Fibroblast of lung (primary cell): ENCODE measurements at places on chromosomes 13 and 19. TPM values are rescaled to one million over a fixed set of nuclear protein-coding genes. Genes with fewer than 3 reads are reported as not detected.

- no peak for DNase-seq
Observed at GRCh38 chr13:95745752-95746151, 68.8 kb downstream of the DNAJC3 start.

DNA sequence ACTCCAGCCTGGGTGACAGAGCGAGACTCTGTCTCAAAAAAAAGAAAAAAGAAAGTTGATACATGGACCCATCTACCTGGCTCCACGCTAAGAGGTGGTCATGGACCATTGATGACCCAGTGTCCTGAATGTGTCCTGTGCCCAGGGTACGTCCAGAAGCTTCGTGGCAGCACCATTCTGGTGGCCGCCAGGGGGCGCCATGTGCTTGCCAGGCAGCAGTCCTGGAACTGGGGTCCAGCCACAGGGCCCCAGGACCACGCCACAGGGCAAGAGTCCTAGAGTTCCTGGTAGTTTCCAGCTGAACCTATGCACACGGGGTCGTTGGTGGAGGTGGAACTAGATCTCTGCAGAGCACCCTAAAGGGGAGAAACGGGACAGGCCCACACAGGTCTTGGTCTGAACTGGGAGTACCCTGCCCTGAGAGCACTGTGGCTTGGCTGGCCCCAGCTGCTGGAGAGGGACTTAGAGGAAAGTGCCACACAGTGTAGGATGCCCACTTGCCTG lies 19.9 kb upstream of the FBXO27 start:
- peak; percentile 49 for DNase-seq

DNA sequence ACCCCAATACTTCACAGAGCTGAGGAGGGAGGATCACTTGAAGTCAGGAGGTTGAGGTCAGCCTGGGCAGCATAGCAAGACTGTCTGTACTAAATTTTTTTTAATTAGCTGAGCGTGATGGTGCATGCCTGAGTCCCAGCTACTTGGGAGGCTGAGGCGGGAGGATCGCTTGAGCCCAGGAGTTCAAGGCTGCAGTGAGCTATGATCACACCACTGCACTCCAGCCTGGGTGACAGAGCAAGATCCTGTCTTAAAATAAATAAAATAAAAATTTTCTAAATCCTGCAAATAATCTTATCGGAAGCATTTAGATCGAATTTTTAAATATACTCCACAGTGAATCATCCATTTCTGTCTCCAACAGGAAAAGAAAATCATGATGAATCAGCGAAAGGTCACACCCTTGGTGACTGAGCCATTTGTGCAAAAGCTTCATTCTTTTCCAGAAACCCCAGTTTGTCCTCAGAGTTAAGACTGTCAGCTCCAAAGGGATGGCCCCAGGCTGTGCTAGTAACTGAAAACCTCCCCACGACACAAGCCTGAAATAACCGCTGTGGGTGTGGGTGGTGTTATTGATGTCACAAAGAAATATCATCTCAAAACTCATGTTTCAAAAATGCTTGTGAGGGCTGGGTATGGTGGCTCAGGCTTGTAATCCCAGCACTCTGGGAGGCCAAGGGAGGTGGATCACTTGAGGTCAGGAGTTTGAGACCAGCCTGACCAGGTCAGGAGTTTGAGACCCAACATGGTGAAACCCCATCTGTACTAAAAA lies 167.6 kb downstream of the PTPRS start:
- DNase-seq: peak; percentile 97

- no peak for DNase-seq
Observed at GRCh38 chr19:35552534-35553384, 7.3 kb downstream of the TMEM147 start.

DNA sequence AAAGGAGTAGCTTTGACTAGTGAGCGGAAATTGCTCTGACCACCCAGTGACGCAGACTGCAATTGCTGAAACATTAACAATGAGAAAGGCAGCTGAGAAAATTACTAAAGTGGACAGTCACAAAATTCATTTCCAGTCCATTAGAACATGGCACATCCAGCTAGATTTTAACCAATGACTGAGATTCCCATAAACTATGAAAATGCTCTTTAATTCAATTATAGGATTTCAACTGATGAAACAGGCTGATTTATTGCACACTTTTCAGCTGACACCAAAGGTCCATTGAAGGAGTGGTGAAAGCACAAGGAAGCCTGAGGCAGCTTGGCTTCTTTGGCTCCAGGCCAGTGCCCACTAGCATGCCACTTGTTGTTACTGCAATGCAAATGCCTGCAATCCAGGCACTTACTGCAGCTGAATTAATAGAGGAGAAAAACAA lies 933.4 kb downstream of the SLITRK6 start:
- peak; percentile 70 for DNase-seq

- DNase-seq: no peak
Observed at GRCh38 chr19:10669246-10669645, 15.1 kb downstream of the ILF3 start.

DNA sequence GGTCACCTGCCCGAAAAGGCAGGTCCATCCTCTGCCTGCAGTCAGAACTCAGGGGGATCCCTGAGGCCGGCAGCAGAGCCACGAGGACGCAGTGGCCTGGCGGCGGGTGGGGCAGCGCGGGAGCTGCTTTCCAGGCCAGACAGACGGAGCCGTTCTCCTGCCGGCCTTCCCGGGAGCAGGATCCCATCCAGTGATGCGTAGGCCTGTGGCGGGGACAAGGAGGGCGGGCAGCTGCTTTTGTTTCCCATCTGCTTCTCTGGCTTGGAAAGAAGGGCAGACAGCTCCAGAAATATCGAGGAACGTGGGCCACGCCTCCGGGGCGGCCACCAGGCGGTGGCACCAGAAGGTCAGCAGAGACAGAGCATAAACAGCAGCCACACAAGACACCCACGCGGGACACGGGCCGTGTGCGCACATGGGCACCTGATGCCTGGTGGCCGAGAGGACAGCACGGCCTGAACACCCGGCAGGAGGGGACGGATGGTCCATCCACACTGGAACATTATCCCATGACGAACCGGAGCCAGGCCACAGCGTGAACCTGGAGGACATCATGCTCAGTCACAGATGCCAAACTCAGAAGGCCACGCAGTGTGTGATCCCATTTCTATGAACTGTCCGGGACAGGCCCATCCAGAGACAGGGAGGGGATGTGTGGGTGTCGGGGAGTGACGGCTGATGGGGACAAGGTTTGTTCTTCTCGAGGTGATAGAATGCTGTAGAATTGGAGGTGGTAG lies 13.9 kb upstream of the MKNK2 start:
- no peak for DNase-seq

DNA sequence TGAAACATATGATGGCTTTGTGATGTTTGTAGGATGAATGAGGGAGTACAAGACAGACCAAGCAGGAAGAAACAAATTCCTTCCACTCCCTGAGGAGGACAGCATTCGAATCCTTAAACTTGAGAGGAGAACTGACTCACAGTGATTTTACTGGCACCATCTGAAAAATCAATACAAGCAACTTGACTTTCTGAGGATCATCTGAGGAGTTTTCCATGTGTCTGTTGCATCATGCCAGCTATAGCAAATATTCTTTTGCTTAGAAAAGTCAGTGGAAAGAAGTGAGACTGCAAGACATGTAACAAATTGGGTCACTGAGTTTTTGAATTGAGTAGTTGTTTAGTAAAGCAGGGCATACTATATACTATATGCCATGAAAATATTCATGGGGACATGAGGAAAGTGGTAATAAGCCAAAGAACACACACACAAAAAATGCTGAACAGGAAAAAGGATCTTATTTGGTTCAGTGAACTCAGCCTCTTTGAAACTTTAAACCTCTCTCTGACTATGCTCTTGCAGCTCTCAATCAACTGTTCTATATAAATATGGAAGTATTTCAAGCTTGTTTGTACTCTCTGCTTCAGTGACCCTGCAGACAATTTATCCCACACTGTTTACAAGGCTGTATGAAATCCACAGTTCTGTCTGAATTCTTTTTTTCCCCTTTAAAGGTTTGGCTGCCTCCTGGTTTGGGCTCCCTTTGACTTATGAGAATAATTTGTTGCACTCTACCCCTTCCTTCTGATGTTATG lies 35.5 kb downstream of the SERTM1 start:
- peak; percentile 35 for DNase-seq

- DNase-seq: peak; percentile 71
Observed at GRCh38 chr13:98300956-98301641, 124.0 kb upstream of the RNF113B start.

DNA sequence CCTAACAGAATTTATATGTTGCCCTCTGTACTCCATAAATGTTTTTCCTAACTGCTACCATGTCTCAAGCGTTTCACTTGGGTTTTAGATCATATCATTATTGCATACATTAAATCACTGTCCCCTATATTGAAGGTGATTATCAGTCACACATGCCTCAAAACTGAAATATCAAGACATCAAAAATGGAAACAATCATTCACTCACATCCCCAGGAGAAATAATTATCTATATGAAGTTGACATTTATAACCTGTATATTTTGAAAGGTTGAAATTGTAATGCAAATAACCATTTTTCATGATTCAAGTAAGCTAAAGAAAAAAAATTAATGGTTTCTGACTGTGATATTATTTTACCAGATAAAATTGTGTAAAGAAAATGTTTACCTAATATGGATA lies 1695.0 kb downstream of the SLITRK1 start:
- DNase-seq: no peak

- no peak for DNase-seq
Observed at GRCh38 chr19:12833738-12834565, 427 bp downstream of the RTBDN start.

- DNase-seq: no peak
Observed at GRCh38 chr19:35692010-35692409, 12.3 kb upstream of the ZBTB32 start.

- DNase-seq: no peak
Observed at GRCh38 chr13:78753435-78753834, 94.5 kb upstream of the OBI1 start.

GRCh38 chr13:98299966-98300350 lies 122.9 kb upstream of the RNF113B start:
- DNase-seq: peak; percentile 61

GRCh38 chr13:38264363-38265131 lies 85.1 kb upstream of the UFM1 start:
- DNase-seq: no peak

DNA sequence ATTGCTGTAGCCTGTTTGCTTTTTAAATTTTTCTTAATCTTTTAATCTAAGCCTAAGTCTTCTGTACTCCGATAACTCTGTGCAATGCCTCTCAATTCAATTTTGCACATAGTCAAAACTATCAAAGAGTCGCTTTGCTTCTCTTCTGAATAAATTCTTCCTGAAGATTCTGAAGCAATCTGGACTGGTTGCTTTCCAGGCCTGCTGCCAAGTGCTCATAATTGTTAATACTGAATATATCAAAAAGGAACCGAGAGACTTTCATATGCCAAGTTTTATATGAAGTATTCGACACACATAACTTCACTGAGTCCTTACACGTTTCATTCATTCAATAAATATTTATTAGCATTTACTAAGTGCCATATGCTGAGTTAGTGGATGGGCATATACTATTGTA lies 91.3 kb downstream of the EDNRB start:
- DNase-seq: peak; percentile 39

- peak; percentile 91 for DNase-seq
Observed at GRCh38 chr19:8340341-8341096, 2.5 kb downstream of the KANK3 start.

GRCh38 chr13:99334221-99334620 lies 27.0 kb upstream of the GPR183 start:
- DNase-seq: no peak

GRCh38 chr13:96216543-96216942 lies 126.6 kb downstream of the HS6ST3 start:
- no peak for DNase-seq

GRCh38 chr19:41951686-41952172 lies 7.4 kb downstream of the RABAC1 start:
- peak; percentile 47 for DNase-seq

GRCh38 chr19:1081301-1082164 lies 13.6 kb downstream of the POLR2E start:
- no peak for DNase-seq

GRCh38 chr19:29366757-29367156 lies 153.8 kb upstream of the UQCRFS1 start:
- DNase-seq: no peak

- peak; percentile 38 for DNase-seq
Observed at GRCh38 chr19:35120492-35120891, 4.9 kb downstream of the FXYD3 start.

DNA sequence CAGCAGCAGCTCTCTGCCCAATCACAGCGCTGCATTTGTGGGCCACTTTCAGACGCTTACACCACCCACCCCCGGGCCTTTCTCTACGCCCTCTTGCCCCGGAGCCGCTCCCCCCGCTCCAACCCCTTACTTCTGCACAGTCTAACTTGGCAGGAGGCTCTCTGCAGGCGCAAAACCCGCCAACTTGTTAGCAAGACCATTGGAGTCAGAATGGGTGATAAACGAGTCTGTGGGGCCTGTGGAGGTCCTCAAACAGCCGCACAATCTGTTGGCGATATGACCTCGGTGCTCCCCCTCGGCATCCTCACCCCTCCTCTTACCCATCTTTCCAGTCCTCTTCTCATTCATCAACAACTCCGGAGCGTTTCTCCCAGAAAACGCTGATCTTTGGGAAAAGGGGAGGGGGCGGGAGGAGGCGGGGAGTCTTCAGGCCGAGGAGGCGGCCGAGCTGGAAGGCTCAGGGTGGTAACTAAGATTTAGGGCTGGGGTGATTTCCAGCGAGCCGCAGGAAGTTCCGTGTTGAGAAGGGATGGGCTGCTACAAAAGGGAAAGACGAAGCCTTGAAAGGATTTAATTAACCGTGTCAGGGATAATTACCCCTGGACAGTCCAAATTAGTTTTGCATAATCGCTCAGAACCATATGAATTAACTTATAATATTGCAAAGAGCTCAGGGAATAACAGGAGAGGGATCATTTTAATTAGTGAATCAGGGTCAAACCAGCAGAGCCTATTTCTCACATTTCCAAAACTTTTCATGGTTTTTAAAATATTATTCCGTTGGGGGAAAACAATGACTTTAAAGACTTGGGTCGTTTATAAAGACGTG lies 4.1 kb downstream of the SOX21 start:
- no peak for DNase-seq

GRCh38 chr19:16018106-16018755 lies 58.1 kb upstream of the TPM4 start:
- DNase-seq: no peak

GRCh38 chr13:20475927-20476691 lies 49.5 kb downstream of the CRYL1 start:
- peak; percentile 35 for DNase-seq

- DNase-seq: peak; percentile 89
Observed at GRCh38 chr19:2610637-2611482, 91.6 kb downstream of the GNG7 start.

ZNF227 gene
- total RNA-seq: 27.7 and 32.0 TPM in 2 replicates

MYO1F gene
- total RNA-seq: under 0.01 and 0.17 TPM in 2 replicates

KLK15 gene
- not detected in 2 replicates for total RNA-seq

CATSPERD gene
- not detected in 2 replicates for total RNA-seq

VAV1 gene
- total RNA-seq: not detected in 2 replicates

IRGC gene
- total RNA-seq: not detected in 2 replicates

ZNF729 gene
- not detected in 2 replicates for total RNA-seq

KLK4 gene
- total RNA-seq: not detected in 2 replicates

ZNF723 gene
- total RNA-seq: not detected in 2 replicates
